ENCODE measurements at places on chromosomes 3 and 15.

DNA sequence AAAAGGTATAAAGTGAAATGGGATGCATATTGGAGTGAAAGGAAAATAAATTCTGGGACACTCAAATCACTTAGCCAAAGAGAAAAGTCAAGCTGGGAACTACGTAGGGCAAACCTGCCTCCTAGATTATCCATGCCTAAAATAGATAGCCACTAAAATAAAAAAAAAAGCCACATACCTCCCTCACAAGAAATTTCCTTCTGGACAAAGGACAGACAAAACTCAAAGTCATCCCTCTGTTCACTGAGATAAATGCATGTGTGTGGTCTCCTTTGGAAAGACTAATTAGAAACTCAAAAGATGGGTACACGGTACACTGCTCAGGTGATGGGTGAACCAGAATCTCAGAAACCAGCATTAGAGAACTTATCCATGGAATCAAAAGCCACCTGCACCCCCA, 65.2 kb upstream of the MME start:
- DNase-seq, result no peak

DNA sequence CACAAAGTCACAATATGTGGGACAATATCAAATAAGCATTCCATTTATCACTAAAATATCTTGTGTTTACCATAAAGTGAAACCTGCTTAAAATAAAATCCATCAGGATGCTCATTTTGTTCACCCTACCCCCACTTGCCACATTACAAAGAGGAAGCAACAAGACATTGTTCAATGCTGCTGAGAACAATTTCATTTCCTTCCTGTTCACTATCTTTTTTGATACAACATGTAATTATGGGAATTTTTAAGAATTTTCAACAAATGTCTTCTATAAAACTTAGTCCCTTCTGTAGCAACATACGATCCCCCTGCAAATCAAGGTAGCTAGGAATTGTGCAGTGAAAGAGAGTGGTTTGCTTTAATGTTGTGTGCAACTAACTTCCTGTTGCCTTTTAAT, 34.9 kb upstream of the GPR160 start:
- no peak for DNase-seq

DNA sequence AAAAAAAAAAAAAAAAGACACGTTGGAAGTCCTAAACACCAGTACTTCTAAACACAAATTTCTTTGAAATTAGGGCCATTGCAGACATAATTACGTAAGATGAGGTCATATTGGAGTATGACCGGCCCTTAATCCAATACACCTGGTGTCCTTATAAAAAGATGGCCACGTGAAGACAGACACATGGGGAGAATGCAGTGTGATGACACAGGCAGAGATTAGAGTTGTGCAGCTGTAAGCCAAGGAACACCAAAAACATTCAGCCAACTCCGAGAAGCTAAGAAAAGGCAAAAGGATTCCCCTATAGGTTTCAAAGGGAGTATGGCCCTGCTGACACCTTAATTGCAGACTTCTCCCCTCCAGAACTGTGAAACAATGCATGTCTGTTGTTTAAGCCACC, 379.0 kb upstream of the PDZRN3 start:
- no peak for DNase-seq

DNA sequence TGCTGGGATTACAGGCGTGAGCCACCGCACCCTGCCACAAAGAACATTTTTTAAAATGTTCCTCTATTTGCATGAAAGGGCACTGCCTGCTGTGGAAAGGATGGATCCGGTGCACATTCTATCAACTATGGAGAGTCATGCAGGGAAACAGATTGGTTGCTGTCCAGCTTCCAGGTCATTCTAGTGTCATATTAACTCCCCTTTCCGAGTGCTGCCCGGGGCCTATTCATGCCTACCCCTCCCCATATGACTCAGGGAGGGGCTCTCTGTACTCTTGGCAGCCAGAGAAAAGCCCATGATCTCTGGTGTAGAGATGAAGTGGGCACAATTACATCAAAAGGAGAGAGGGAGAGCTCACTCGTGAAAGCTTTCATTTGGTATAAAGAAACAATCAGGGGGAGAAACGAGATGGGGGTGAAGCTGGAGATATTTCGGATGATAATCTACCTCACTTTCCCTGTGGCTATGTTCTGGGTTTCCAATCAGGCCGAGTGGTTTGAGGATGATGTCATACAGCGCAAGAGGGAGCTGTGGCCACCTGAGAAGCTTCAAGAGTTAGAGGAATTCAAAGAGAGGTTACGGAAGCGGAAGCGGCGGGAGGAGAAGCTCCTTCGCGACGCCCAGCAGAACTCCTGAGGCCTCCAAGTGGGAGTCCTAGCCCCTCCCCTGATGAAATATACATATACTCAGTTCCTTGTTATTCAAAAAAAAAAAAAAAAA, 16.1 kb upstream of the AHSG start:
- DNase-seq, result no peak

GRCh38 chr3:5187156-5187919, at the start of gene EDEM1:
TSS of gene EDEM1 (plus strand) at chr3:5187707. CDS start at chr3:5187806, 99 bp downstream.
- peak; percentile 99 for DNase-seq

DNA sequence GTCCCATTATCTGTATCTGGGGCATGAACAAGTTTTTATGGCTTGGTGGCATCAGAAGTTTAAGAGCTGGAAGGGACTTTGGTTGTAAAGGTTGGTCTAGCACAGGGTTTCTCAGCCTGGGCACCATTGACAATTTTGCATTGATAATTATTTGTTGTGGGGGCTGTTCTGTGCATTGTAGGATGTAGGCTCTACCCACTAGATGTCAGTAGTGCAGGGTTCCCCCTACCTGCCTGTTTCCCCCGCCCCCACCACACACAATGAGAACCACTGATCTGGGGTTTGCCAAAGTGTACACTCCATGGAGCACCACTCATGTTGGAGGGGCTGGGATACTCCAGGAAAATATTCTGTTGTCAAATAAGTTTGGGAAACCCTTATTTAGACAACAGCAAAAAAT, 42.7 kb downstream of the PLCL2 start:
- no peak for DNase-seq

DNA sequence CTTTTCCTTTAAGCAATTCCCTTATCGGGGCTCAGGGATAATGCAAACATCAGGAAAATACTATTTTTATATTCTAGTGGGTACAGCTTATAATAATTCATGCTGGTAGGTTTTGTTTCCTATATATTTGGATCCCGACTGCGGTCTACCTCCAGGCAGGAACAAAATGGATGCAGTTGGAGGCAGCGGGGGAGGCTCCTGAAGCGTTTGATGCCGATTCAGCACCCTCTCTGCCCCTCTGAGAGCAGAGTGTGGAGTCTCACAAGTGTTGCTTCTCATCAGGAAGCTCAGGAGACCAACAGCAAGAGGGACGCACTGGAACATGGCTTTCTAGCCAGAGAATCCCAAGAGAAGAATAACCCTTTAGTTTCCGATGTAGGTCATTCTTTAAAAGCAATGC, 104.9 kb downstream of the RORA start:
- DNase-seq, result no peak

DNA sequence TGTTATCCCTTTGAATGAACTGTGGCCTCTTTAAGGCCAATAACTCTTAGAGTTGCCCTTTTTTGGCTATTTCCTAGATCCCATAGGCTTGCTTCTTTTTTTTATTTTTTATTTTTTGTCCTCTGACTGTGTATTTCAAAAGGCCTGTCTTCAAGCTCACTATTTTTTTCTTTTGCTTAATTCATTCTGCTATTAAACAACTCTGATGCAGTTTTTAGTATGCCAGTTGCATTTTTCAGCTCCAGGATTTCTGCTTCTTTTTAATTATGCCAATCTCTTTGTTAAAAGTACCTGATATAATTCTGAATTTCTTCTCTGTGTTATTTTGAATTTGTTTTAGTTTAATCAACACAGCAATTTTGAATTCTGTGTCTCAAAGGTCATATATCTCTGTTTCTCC, 912.1 kb downstream of the PLOD2 start:
- DNase-seq, result no peak

DNA sequence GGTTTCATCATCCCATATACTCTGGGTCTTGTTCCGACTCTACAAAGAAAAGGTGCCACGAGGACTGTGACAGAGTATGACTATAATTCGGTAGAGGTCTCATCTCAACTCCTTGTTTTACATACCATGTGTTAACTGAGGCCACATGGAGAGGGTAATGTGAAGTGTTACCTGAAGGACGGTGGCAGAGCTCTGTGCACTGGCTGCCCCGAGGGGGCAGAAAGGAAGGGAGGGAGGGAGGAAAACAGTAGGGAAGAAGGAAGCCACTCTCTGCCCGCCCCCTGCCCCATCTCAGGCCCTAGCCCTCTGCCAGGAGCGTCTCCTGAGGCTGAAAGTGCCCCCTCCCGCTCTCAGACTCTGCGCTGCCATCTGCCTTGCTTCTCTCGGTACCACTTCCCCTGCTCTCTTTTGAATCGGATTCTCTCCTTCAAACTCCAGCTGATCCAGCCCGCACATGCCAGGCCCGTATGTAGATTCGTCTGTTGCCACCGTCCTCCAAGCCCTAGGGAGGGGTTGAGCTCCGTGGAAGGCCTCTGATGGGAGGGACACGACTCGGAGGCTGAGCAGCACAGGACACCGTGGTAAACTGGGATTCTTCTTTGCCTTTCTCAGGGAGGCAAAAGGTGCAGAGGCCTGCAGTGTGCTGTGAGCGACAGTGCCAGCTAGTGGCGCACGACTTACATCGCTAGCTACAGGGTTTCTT, 70.5 kb upstream of the ATP10A start:
- peak; percentile 84 for DNase-seq

DNA sequence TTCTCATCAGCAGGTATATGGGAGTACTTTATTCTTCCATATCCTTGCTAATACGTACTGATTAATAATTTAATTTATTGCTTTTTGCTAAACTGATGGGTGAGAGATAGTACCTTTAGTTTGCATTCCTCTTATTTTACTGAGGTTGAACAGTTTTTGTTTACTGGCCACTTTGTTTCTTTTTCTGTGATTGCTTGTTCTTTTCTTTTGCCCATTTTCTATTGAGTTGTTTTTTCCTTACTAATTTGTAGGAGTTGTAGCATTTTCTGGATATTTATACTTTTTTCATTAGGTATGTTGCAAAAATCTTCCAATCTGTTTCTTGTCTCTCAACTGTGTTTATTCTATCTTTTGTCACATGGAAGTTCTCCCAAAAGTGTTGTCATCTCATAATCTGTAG, 4.8 kb downstream of the PDCD6IP start:
- DNase-seq, result no peak

GRCh38 chr3:46110701-46111493, 83.6 kb upstream of the XCR1 start:
- DNase-seq, result no peak

DNA sequence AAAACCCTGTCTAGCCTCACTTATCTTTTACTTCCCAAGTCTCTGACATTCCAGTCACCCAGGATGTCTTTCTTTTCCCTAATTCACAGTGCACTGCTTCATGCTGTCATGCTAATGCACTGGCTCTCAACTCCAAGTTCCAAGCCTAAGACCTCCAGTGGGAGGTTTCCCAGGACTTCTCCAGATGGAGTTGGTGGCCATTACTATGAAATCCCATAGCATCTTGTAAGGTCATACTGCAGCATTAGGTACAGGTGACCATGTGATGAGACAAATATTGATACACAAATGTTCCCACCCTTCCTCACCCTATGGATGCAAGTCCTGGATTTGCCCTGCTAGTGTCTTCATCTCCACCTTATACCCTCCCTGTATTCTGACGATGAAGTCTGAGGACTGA, 138.6 kb upstream of the PRICKLE2 start:
- no peak for DNase-seq

- no peak for DNase-seq
Measured at GRCh38 chr3:41190509-41191284, 8.6 kb upstream of the CTNNB1 start.

DNA sequence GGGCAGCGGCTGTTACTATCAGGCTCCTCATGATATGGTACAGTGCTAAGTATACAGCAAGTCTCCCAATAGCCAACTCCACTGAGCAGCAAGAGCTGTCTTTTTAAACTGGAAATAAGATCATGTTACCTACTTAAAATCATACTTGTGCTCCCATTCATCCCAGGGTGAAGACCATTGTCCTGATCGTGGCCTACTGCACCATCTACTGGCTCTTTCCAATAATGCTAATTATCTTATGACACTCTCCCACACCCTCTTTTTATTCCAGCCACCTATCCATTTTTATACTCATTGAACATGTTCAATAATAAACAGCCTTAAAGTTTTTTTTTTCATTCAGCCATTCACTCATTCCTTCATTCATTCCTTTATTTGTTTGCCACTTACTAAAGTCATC, 117.7 kb downstream of the GBE1 start:
- no peak for DNase-seq

DNA sequence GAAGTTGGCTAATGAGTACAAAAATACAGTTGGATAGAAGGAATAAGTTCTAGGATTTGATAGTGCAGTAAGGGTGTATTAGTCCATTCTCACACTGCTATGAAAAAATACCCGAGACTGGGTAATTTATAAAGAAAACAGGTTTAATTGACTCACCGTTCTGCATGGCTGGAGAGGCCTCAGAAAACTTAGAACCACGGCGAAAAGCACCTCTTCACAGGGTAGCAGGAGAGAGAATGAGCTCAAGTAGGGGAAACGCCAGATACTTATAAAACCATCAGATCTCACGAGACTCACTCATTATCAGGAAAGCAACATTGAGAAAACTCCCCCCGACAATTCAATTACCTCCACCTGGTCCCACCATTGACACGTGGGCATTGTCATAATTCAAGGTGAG, 483.3 kb downstream of the TUSC7 start:
- DNase-seq, result no peak

DNA sequence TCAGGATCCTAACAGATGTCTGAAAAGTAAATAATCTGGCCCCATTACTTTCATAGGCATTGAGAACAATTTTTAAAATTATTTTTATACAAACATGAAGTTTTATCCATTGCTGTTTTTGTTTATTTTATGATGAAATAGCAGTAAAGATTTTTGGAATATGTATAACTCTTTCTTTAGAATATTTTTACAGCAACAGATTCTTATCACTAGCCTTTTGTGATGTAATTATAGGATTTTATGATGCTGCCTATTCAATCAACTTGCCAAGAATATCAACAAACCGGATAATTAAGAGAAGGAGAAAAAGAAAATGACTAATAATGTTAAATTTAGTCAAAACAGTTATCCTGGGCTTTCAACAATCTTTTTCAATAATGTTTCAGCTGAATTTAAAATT, 386.3 kb downstream of the ZIC1 start:
- DNase-seq, result no peak

DNA sequence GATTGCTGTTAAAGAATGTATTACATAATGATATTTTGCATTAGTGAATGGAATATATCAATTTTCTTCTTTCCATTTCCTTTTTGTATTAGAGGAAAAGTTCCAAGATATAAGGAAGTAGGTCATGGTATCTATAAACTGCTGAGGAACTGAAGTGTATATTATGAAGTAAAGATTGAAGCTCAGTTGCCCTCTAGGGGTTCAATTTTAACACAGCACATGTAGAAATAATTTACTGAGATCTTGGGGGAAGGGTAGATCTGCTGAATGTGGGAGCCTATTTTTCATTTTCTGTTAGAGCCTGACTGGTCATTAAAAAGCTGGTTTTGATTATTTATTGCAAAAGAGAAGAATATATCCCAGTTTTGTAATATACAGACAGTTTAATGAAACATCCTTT, 45.2 kb downstream of the CMC1 start:
- no peak for DNase-seq

DNA sequence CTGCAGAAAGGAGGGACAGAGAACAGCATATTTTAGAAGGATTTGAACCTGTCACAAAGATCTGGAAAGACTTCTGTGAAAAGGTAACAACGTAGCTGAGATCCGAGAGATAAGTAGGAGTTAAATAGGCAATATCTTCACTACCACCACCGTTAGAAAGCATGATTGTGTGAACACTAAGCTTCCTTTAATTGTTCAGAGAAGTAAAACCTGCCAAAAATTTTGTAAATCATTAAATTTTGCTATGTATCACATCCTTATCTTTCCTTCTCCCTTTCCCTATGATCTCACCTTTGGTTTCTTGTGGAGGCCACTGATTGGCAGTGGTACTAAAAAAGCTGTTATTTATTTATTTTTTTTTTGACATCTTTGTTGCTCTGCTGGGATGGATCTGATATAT, 346.9 kb downstream of the NLGN1 start:
- no peak for DNase-seq

All from activated CD8-positive, alpha-beta memory T cell treated with anti-CD3 and anti-CD28 coated beads for 24 hours (primary cell).